ENCODE measurements at places on chromosomes 1 and 21. TPM values are rescaled to one million over a fixed set of nuclear protein-coding genes. Genes with fewer than 3 reads are reported as not detected.
A peak's percentile ranks its signal among the peaks of the same experiment; 100 is the strongest.

GRCh38 chr1:230058626-230059025 lies 8.4 kb upstream of the GALNT2 start:
- no peaks in the 10 kb centered on the region for H3K4me1 ChIP-seq
- DNase-seq = no peak
- H3K4me3 ChIP-seq = no peak overlapping the region

DNA sequence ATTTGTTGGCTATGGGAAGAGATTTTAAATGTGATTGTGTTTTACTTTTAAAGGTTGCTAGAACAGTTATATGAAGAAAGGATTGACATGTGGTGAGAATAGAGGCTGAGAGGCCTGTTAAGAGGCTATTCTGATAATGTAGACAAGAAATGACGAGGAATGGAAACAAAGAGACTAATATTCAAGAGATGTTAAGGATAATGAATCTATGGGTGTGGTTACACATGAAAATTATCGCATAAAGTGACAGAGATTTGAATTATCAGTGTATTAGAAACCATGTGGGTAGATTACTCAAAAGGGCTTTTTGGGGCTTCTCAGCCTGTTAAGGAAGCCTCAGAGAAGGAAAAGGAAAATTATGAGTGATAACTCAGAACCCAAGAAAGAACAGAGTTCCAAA lies 120.4 kb downstream of the MACF1 start:
- no peak overlapping the region for H3K27ac ChIP-seq
- DNase-seq = no peak
- no peaks in the 10 kb centered on the region for H3K27me3 ChIP-seq

DNA sequence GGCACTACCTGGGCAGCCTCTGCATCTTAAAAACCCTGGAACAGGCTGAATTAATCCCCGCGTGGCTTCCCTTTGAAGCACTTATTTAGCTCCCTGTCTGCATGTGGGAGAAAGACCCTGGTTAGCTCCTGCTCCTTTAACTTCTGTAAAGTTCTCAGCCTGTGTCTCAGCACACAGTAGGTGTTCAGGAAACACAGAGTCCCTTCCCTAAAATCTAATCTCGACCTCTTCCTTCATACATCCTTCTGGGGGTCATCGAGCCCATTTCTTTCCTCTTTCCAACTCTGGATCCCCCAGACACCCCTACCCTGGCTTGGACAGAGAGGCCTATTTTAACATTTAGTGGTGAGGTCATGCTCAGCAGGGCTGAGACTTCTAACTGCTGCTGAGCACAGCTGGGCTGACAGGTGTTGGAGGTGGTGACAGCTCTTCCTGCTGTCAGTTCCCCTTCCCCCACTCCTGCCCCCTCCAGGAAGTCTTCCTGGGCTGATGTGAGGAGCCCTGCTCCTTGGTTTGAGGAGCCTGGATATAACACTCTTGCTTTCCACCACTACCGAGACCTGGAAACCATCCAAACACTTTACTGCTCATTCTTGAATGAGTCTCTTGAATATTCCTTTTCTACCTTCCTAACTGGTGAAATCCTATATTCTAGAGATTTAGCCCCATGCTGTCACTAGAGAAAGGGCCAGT lies 5.3 kb downstream of the E2F2 start:
- H3K27ac ChIP-seq = no peak overlapping the region
- no peak overlapping the region for H3K4me3 ChIP-seq
- no peaks in the 10 kb centered on the region for H3K36me3 ChIP-seq

DNA sequence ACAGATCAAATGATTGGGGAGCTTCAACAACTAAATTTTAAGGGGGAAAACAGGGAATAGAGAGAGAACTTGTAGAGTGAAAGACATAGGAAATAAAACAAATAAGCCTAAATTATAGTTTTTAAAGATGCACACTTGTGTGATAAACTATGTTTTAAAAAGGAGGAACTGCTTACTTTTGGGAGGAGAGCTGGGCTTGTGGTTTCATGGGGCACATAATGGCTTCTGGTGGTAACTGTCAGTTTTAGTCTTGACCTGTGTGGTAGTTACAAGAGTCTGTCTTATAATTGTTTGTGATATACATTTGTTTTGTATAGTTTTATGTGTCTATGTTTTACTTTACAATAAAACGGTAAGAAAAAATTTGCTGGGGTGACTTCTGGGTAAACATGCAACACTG lies 165.3 kb downstream of the COL24A1 start:
- no peak overlapping the region for H3K4me3 ChIP-seq
- DNase-seq = no peak
- H3K27ac ChIP-seq = no peak overlapping the region
- H3K36me3 ChIP-seq = no peaks in the 10 kb centered on the region
- no peaks in the 10 kb centered on the region for H3K4me1 ChIP-seq

- peaks cover 22% of the 10 kb centered on the region for H3K4me1 ChIP-seq
- H3K27me3 ChIP-seq = no peaks in the 10 kb centered on the region
- peaks cover 13% of the 10 kb centered on the region for H3K36me3 ChIP-seq
- no peak for DNase-seq
- peak overlapping the region; percentile 85 for H3K4me3 ChIP-seq
These were observed 852 bp downstream of the TMEM50A start for GRCh38 chr1:25338986-25339385.

Gene GSTM5
- 18.1 TPM for total RNA-seq

Gene MIXL1
- total RNA-seq = not detected

Gene ZNF648
- not detected for total RNA-seq

Gene EPS8L3
- total RNA-seq = not detected

Gene COL24A1
- 1.6 TPM for total RNA-seq

Gene RNU1-2
- total RNA-seq = 6,622 TPM

Gene DPH2
- 18.8 TPM for total RNA-seq

Gene SERPINC1
- not detected for total RNA-seq

All from upper lobe of right lung (tissue), 1 donor.